ENCODE measurements at places on chromosomes 1 and 21. TPM values are rescaled to one million over a fixed set of nuclear protein-coding genes. Genes with fewer than 3 reads are reported as not detected.

TEDDM1 gene
- not detected for total RNA-seq

NTMT2 gene
- not detected for total RNA-seq

TTC39A gene
- total RNA-seq = 0.72 TPM

SOD1 gene
- total RNA-seq = 312 TPM

OR2L13 gene
- total RNA-seq = not detected

CTSE gene
- total RNA-seq = not detected

OR2T33 gene
- total RNA-seq = not detected

RPE65 gene
- under 0.01 TPM for total RNA-seq

SH2D5 gene
- total RNA-seq = 7.2 TPM

RUNX3 gene
- total RNA-seq = not detected

JAM2 gene
- total RNA-seq = 0.83 TPM

LCE1A gene
- total RNA-seq = not detected

ACOT11 gene
- total RNA-seq = 2.5 TPM

KRTAP19-4 gene
- total RNA-seq = not detected

PKN2 gene
- 22.2 TPM for total RNA-seq

SPRR1B gene
- not detected for total RNA-seq

PPFIA4 gene
- total RNA-seq = 5.4 TPM

C1orf115 gene
- total RNA-seq = under 0.01 TPM

KLHL17 gene
- 3.6 TPM for total RNA-seq

SHE gene
- total RNA-seq = not detected

MIXL1 gene
- not detected for total RNA-seq

NBPF10 gene
- 1.4 TPM for total RNA-seq

CHIA gene
- not detected for total RNA-seq

FCGR3A gene
- total RNA-seq = not detected

ADGRL4 gene
- total RNA-seq = 3.2 TPM

SFN gene
- 0.18 TPM for total RNA-seq

DNAJC8 gene
- total RNA-seq = 53.6 TPM

HORMAD1 gene
- total RNA-seq = not detected

ABCG1 gene
- 0.36 TPM for total RNA-seq

TMPRSS2 gene
- total RNA-seq = not detected

NUDC gene
- 34.8 TPM for total RNA-seq

CD84 gene
- not detected for total RNA-seq

KIF26B gene
- 0.83 TPM for total RNA-seq

Data from IMR-90 (cell line).